ENCODE measurements at places on chromosomes 3 and 15. TPM values are rescaled to one million over a fixed set of nuclear protein-coding genes. Genes with fewer than 3 reads are reported as not detected.

CORO2B gene
- 5.3 TPM for total RNA-seq

RAB6B gene
- total RNA-seq, result 0.37 TPM

SST gene
- total RNA-seq, result not detected

C3orf85 gene
- not detected for total RNA-seq

CSPG4 gene
- 15.3 TPM for total RNA-seq

SUSD5 gene
- 3.6 TPM for total RNA-seq

ARNT2 gene
- 7.0 TPM for total RNA-seq

MORC1 gene
- total RNA-seq, result not detected

RASA2 gene
- total RNA-seq, result 7.4 TPM

GNAT1 gene
- not detected for total RNA-seq

LIPH gene
- total RNA-seq, result not detected

BCHE gene
- total RNA-seq, result 0.28 TPM

DISP2 gene
- 0.09 TPM for total RNA-seq

AGBL1 gene
- not detected for total RNA-seq

CLSTN2 gene
- total RNA-seq, result 0.14 TPM

CCRL2 gene
- 0.09 TPM for total RNA-seq

ROPN1 gene
- not detected for total RNA-seq

FILIP1L gene
- total RNA-seq, result 74.7 TPM

TNFSF10 gene
- total RNA-seq, result 5.4 TPM

HYAL2 gene
- total RNA-seq, result 80.7 TPM

TIGIT gene
- not detected for total RNA-seq

LRRC2 gene
- total RNA-seq, result 6.0 TPM

ADCY5 gene
- total RNA-seq, result 0.46 TPM

AADACL2 gene
- not detected for total RNA-seq

MEF2A gene
- total RNA-seq, result 19.0 TPM

OSBPL10 gene
- total RNA-seq, result 13.5 TPM

FGF7 gene
- 976 TPM for total RNA-seq

CEP97 gene
- 9.4 TPM for total RNA-seq

MEIS2 gene
- total RNA-seq, result 53.5 TPM

RBP2 gene
- not detected for total RNA-seq

IL20RB gene
- 2.7 TPM for total RNA-seq

CACNA1D gene
- 0.14 TPM for total RNA-seq

SPTBN5 gene
- total RNA-seq, result 0.18 TPM

ZPLD1 gene
- total RNA-seq, result 0.28 TPM
